ENCODE measurements at places on chromosomes 7 and 10.

- DNase-seq: no peak
Observed at GRCh38 chr10:32038777-32039176, 17.4 kb downstream of the KIF5B start.

DNA sequence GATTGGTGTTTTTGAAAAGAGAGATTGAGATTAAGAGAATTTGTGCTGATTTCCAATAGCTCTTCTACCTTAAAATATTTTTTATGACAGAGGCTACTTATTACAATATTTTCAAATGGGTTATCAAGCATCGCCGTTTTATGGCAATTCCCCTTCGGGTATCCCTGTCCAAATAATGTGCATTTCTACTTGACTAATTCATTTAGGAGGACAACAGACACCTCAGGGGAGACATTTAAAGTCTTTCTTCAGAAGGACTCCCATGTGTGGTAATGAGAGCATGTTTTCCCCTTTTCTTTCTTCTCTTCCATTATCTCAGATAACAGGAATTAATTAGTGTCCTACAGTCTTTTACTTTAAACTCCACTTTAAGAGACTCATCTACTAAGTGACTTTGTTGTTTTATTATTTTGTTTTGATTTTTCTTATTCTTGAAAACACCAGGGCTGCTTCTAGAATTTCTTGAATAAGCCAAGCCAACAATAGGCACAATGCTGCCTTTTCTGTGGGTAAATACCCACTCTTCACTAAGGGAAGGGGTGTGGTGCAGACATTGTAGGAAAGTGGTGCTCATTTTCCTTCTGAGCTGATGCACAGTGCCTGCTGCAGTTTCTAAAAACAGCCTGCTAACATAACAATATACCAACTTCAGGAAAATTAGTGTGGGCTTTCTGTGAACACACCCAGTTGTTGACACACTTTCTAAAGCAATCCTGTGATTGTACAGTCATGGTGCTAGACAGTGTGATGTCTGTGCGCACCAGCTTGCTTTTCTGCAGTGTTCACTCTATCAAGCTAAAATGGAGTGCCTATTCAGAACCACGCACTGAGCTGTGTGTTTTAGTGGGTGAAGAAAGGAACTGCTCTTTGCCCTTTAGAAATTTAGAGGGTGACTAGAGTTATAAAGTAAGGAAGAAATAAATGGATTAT lies 597.7 kb downstream of the NRG3 start:
- DNase-seq: no peak

DNA sequence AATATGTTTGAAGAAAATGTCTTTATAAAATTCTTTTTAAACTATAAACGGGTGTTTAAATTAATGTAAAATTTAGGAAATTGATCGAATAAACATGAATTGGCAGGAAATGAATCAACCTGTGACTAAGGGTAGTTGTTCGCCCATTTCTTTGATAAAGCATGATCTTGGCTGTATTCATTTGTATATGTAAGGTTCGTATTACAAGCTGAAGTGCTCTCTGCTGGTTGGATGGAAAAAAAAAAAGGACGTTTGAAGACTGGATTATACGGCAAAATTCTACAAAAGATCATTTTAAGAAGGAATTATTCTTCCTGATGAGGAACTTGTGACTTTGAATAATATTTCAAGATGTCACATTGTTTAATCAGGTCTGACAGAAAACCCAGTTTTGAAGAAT lies 185.4 kb upstream of the ANK3 start:
- no peak for DNase-seq

GRCh38 chr7:138009350-138009653 lies 7.4 kb upstream of the CREB3L2 start:
- DNase-seq: no peak

All from NCI-H1048 (cell line).